ENCODE measurements at places on chromosomes 5 and 9.
A peak's percentile ranks its signal among the peaks of the same experiment; 100 is the strongest.

- DNase-seq: no peak
These were observed 157.5 kb downstream of the DMRT2 start for GRCh38 chr9:1207686-1208085.

- DNase-seq: no peak
These were observed 226.4 kb downstream of the KIAA0825 start for GRCh38 chr5:94391996-94392395.

- DNase-seq: no peak
These were observed 1.2 kb downstream of the FSD1L start for GRCh38 chr9:105449081-105449480.

GRCh38 chr5:116137544-116138378, 52.9 kb downstream of the COMMD10 start:
- peak; percentile 29 for DNase-seq

DNA sequence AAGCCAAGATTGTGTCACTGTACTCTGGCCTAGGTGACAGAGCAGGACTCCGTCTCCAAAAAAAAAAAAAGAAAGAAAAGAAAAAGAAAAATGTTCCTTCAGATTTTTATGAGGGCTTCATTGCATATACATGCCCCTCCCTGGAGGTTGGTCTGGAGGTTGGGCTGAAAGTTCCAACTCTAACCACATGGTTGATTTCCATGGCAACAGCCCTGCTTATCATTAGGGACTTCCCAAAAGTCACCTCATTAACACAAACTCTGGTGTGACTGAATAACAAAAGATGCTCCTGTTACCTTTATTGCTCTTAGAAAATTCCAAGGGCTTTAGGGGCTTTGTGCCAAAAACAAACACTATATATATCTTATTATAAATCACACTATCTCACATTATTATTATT, 113.8 kb downstream of the TMC1 start:
- no peak for DNase-seq

DNA sequence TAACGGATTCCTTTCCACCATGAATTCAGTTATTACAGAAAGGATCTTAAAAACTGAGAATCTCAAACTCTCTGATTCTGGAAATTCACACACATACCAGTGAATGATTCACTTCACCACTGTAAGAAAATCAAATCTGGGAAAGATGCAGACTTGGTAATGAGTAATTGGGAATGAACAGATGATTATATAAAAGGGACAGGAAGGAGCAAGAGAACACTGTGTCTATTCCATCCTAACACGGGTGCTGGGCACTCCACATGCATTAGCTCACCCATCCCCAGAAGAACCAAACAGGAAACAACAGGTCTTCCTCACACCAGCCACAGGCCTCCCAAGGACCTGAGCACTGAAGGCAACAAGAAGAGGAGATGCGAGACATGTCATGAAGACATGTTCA, 74.8 kb upstream of the ZNF622 start:
- no peak for DNase-seq

DNA sequence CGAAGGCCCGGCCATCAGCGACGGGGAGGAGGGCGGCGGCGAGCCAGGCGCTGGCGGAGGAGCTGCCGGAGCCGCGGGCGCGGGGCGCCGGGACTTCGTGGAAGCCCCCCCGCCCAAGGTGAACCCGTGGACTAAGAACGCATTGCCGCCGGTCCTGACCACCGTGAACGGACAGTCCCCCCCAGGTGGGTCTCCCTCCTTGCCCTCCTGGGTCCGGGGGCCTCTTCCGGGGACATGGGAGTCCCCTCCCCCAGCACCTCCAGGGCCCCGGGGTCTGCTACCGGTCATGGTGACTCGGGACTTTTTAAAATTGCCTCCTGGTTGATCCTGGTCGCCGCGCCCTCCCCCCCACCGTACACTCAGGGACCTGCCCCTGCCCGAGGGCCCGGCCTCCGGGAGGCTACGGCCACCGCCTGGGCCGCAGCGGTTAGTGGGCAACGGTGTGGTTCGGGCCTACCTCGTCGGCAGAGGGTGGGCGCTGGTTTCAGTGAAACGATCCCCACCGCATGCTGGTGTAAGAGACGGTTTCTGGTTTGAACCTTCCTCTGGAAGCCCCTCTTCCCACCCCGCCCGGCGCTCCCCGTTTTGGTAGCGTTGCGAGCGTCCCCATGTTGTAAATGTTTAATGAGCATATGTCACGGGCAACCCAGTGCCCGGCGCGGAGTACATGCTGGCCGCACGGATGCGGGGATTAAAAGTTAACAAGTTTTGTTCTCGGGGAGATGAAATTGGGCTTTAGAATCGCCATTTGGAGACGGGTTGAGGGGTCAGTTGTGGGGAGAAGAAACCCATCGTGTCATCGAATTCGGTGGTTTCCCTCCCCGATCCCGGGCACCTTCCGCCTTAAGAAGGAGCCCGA, 1.1 kb downstream of the LARP1 start:
- peak; percentile 28 for DNase-seq

Data from T47D (cell line).